GM13976 (cell line): ENCODE measurements at places on chromosomes 11 and 22.

DNA sequence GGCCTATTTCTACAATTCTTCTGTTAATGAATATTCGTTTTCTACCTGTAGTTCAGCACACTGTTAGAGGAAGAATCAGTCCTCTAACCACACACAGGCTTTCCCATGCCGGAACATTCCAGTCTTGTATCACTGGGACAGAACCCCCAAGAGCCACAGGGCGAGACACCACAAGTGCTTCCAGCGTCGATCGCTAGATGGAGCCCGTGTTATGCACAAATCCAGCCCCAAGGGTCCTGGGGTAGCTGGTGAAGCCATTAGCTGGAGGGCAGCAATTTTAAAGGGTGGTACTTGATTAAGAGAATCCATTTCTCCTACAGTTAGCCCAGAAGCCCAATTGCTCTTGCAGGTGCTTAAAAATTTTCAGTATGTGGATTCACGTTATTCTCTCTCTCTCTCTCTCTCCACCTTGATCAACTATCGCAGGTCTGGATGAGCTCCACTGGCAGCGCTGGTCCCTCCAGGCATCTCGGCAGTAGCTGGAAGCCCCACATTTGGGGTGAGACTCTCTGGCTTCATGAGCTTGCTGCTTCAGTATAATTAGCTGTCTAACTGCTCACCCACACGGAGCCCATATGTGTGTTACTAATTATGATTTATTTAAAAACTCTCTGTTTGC is 148.2 kb upstream of the SNX19 start:
- peak; percentile 69 for DNase-seq

DNA sequence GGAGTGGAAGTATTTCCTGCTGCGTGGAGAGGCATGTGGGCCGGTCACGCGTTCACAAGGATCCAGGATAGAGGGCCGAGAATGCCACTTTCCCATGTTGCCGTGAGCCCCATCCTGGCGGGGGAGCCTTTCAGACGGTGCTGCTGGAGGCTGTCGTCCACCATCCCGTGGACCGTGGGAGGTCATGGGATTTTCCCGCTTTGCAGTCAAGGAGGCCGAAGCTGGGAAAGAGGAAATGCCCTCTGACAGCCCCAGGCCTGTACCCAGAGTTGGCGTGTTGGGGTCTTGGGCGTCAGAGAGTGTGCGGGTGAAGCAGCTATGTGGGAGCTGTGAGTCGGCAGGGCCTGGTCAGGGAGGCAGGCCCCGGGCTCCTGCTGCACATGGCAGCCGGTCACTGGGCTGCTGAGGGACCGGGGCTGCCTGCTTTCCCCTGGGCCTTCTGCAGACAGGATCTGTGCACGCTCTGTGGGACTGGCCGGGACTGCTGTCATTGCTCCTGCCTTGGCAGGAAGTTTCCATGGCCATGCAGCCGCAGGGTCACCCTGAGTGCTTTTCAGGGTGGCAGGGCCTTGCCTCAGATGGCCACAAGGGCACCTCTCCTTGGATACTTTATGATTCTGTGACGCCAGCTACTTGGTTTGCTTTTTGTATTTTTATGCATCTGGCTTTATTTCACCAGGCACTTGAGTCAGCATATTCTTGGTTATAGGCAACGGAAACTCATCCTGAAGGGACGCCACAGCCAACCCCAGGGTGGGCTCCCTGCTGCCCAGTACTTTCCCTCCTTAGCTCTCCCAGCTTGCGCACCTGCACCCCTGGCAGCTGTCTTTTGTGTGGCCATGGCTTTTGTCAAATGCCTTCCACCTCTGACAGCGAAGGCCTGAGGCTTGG is 52.4 kb downstream of the AP2A2 start:
- no peak for DNase-seq

DNA sequence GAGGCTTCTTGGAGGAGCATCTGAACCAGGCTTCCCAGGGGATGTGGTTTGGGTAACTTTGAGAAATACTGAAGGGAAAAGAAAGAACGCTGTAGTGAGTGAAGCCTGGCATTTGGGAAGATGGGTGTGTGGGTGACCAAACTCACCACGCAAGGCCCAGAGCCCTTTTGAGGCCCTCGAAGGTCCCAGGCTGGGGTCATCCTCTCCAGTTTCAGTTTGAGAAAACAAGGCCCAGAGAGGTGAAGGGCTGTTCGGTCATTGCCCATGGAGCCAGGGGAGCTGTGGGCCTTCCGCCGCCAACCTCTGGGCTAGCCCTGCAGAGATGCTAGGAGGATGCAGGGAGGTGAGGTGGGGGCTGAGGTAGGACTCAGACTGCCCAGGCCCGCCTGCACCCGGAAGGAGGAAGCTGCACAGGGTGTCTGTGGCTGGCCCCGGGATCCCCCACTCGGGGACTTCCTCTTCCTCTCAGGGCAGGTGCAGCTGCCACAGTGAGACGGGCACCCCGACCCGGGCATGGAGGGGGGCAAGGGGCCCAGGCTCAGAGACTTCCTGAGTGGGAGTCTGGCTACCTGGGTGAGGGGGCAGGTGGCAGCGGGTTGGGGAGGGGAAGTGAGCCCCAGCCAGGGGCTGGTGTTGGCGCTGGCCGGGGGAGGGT is at the start of gene CCDC88B:
TSS of gene CCDC88B (plus strand) at position 451 of the 655 bp plus-strand sequence. CDS start at position 514, 63 bp downstream.
- DNase-seq, result peak; percentile 89

GRCh38 chr11:103520792-103521191 is 411.6 kb downstream of the DYNC2H1 start:
- no peak for DNase-seq

DNA sequence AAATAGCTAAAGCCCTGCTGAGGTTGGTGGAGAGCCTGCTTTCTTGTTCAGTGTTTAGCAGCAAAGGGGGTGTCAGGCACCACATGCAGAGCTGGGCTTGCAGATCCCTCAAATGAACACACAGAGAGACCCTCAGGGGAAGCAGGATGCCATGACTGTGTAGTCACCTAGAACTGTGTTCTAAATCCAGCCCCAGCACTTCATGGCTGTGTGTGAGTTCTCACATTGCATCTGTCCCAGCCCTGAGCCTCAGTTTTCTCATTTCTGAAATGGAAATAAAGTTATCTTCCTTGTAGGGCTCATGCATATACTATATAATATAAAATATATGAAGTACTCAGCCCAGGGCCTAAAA is 47.1 kb downstream of the CWC15 start:
- DNase-seq, result no peak

DNA sequence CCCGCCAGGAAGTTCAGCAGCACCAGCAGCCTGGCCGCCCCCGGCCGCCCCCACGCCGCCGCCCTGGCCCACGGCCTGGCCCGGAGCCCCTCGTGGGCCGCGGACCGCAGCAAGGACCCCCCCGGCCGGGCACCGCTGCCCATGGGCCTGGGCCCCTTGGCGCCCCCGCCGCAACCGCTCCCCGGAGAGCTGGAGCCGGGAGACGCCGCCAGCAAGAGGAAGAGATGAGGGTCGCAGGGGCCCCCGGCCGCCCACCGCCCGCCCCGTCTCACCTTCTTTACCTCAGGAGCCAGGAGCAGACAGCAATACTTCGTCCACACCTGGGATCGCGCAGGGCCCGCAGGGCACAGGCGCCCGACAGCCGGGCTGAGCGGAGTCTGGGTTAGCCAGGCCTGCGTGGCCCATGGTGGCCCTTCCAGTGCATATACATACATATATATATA is 115.6 kb downstream of the CACNA1I start:
- DNase-seq, result no peak

GRCh38 chr22:25091458-25091857 is 108.2 kb upstream of the CRYBB3 start:
- no peak for DNase-seq
